ENCODE measurements at places on chromosomes 6 and 20. TPM values are rescaled to one million over a fixed set of nuclear protein-coding genes. Genes with fewer than 3 reads are reported as not detected.

DNA sequence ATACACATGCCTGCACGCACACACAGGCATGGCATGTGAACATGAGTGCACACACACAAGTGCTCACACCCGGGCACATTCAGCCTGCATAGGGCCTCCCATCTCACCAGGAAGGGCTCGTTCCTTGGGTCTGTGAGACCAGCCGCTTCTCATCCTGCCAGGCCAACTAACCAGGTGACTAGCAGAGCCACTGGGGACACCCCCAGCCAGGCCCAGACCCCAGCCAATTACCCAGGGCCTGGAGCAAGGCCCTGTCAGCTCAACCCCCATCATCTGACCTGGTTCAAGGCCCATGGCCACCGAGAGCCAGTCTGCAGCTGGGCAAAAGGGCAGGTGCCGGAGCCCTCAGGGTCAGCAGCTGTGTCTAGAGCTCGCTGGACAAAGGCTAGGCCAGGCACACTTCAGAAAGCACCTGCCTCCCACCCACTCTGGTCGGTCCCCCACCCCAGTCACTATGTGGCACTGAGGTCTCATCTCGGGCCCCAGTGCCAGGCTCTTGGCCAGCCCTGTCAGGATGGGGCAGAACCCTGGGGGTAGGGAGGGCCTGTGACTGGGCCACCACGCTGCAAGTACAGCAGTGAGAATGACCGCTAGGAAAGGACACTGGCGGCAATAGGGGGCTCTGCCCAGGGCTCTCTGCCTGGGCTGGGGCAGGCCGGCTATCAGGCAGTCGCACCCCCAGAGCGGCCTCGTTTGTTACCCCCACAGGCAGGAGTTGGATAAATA is 26.8 kb upstream of the MRGBP start:
- no peak for DNase-seq

GRCh38 chr6:33312361-33313104 is 1.3 kb downstream of the TAPBP start:
- DNase-seq, result no peak

DNA sequence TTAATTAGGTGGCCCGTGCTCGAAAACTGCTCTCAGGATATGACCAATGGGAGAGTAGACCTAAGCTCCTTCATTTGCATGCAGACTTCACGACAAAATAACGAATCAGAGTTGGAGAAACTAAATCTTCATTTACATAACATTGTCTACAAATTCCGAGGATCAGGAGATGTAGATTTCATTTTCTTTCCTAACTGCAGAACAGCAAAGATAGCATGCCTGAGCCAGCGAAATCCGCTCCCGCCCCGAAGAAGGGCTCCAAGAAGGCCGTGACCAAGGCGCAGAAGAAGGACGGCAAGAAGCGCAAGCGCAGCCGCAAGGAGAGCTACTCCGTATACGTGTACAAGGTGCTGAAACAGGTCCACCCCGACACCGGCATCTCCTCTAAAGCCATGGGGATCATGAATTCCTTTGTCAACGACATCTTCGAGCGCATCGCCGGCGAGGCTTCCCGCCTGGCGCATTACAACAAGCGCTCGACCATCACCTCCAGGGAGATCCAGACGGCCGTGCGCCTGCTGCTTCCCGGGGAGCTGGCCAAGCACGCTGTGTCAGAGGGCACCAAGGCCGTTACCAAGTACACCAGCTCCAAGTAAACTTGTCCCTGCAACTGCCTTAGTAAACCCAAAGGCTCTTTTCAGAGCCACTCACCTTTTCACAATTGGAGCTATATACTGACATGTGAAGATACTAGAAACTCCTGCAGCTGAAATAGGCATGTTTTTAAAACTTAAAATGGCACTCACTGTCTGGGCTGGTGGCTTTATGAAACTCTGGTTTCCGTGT is 96.5 kb downstream of the HFE start:
- peak; percentile 72 for DNase-seq

DNA sequence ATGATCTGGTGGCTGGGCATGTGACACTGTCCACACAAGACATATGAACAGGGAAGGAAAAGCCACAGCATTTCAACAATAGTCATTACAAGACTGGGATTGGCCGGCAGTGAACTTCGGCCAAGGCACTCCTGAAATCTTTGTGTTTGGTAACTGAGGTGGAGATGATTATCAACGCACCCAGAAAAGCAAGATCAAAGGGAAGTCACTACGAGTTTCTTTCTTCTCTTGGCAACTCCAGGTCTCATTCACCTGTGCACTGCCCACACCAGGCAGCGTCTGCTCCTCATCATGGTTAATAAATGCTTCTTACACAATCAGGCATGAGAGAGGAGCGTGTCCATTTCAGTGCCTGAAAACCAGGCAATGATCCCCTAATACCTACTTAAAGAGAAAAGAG is 20.5 kb upstream of the FOXC1 start:
- no peak for DNase-seq

GRCh38 chr6:151448623-151449022 is 3.3 kb downstream of the RMND1 start:
- no peak for DNase-seq

DNA sequence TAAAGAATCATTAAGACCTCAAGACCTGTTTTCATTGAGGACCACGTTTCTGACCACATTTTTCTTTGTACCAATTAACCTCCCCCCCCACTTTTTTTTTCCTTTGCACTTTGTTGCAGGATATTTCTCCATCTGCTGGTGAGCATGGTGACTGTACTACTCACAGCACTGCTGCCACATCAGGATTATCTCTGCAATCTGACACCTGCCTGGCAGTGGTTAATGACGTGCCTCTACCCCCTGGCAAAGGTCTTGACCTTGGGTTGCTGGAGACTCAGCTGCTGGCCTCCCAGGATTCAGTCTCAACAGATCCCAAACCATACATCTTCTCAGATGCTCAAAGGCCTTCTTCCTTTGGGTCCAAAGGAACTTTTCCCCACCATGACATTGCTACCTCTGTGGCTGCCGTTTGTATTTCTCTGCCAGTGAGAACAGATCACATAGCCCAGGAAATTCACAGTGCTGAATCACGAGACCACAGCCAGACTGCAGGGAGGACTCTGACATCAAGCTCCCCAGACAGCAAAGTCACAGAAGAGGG is 46.6 kb upstream of the EDN3 start:
- no peak for DNase-seq

GRCh38 chr6:98827295-98828159 is 6.8 kb upstream of the POU3F2 start:
- no peak for DNase-seq

DNA sequence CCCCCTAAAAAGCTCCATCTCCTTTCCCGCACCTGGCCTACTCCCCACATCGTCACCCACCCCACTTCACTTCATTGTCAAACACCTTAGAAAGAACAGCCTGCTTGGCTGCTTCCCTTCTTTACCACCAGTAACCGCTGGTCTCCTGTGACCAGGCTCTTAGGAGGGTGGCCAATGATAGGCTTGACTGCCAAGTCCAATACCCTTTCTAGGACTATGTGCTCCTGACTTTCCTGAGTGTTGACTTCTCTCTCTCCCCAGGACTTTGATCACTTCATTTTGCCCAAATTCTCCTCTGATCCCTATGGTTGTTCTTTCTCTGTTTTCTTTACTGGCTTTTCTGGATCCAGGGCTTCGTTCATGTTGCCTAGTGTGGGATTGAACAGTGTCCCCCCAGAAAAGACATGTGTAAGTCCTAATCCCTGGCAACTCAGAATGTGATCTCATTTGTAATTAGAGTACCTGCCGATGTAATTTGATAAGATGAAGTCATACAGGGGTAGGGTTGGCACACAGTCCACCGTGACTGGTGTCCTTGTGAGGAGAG is 254.0 kb downstream of the GMDS start:
- DNase-seq, result no peak

DNA sequence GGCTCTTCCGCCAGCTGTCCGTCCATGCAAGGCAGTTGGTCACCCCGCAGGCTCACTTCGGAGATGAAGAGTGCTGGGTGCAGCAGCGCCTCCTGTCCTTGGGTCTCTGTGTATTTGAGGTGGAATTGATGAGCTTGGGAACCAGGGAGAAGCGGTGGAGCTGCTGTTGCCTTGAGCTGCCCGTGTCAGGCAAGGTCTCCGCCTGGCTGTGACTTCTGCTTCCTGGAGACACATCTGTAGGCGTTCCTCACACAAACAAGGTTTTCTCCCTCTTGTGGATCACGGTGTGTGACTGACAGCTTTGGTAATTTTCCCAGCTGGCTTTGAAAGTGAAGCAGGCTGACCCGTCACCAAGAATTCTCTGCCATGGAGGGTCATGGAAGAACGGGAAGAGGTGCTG is 2.5 kb upstream of the SLC17A9 start:
- DNase-seq, result no peak

DNA sequence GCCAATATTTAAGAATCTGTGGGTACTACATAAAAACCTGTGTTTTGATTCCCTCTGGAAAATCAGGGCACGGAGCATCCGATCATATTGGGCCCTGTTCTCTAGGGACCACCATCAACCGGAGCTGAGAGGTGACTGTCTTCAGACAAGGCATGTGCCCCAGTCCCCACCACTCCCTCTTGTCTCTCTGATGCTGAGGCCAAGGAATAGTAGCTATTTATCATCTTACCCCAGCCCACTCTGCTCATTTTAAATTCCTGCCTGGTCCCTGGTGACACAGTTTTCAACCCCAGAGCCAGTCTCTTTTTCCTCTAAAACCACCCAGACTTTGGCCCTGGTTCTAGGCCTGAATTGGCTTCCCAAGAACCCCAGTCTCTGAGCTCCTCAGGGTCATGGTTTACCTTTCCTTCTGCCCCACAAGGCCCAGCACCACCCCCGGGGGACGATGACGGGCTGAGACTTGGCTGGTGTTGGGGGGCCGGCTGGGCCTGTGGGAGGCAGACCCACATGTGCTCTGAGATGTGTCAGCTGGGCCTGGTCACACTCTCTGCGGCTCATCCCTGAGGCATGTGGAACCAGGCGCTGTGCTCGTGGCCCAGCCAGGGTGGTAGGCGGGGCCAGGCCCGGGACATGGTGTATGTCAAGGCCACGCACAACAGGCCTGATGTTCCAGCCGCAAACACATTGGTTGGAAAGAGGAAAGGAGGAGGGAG is 114.4 kb downstream of the CEBPB start:
- DNase-seq, result peak; percentile 91

DNA sequence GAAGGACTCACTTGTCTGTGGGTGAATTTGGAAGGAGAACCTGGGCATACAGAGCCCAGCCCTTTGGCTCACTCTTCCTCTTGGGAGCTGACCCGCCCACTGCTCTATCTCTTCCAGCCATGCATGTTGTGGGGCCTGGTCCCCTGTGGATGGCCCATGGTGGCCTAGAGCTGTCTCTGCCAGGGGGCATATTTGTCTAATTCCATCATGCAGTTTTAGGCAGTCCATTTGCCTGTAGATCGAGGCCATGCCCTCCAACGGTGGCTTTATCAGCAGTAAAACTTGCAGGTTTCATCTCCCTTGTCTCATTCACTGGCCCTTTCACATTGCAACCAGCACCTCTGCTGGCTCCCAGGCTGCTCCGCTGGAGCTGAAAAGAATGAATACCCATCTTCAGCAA is 12.9 kb upstream of the EZR start:
- no peak for DNase-seq

DNA sequence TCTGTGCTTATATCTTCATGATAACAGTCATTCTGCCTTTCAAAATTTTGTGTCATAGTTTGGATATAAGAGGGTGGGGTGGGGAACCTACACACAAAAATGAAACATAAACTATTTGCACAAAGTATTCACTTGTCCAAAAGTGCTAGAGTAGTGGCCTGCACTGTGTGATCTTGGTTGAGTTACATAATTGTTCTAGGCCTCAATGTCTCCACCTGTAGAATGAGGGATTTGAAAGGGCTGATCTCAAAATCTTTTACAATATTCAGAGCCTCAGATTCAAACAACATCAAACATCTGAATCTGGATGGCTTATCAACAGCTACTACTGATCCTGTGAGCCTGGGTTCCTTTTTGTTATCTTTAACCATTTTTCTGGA is 64.3 kb upstream of the TMEM30A start:
- no peak for DNase-seq

- no peak for DNase-seq
Measured at GRCh38 chr6:118319894-118320649, 228.0 kb upstream of the PLN start.

GRCh38 chr6:24858177-24858653 is 59.5 kb upstream of the ARMH2 start:
- DNase-seq, result no peak

- DNase-seq, result peak; percentile 72
Measured at GRCh38 chr6:95087394-95088097, 489.8 kb upstream of the MANEA start.

- DNase-seq, result no peak
Measured at GRCh38 chr6:37807656-37808055, 11.9 kb upstream of the ZFAND3 start.

DNA sequence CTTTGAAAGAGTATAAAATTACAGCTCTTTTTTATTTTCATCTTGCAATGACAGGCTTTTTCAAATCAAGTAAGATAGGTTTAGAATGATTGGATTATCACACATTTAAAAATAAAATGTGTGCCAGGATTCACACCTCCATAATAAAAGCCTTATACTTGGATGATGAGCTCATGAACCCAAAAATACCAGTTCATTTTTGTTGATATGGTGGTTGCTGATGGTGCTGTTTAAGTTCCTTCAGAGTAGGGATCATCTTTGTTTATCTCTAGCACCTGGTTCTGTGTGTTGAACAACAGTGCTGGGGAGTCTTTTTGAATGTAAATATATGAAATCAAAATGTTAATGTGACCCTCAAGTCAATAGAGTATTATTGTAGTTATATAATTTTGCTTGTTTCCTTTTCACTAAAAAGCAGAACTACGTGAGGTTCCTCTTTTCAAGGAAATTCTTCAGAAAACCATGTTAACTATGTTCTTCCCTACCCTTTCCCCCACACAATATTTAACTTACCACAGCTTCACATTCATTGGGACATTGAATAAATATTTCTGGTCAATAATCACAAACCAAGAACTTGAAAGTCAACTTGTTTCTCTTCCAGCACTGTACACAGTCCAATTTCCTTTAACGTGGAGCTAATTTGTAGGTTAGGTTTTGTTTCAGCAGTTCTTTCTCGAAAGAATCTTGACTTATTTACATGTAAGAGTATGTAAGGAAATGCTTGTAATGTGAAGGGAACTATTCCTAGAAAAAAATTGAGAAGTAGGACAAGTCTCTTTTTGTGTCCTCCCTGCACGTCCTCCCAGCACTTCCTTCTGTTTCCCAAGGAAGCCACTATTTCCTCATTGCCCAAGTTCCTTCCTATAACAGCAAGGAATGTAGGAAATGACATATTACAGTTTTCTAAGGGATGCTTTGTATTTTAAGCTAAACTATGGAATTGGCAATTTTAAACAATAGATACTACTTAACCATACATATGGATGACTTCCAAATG is 945.9 kb upstream of the CITED2 start:
- DNase-seq, result peak; percentile 4

DNA sequence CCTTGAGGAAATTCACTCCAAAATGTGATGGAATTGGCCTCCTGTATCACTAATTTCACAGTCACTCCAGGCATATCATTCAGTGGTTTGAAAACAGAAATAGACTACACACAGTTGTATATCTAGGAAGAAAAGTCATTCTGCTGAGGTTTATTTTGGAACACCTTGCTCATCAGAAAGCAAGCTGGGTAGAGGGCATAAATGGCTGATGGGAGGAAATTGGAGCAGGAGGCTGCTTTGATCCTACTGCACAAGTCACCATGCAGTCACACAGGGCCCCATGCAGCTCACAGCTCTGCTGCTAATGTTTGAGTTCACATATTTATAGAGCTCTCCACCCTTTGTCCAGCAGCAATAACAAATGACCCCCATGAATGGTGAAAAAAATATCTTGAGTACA is 12.3 kb downstream of the NHLRC1 start:
- DNase-seq, result no peak

HCK gene
- polyA plus RNA-seq, result not detected

ENPP4 gene
- 0.04 TPM for polyA plus RNA-seq

TJAP1 gene
- polyA plus RNA-seq, result 18.4 TPM

DSP gene
- polyA plus RNA-seq, result 3.6 TPM

FAM50B gene
- polyA plus RNA-seq, result 5.5 TPM

FAM184A gene
- polyA plus RNA-seq, result 0.06 TPM

SGK1 gene
- 115 TPM for polyA plus RNA-seq

Data from AG04450 (cell line).